NCI-H82 (cell line): ENCODE measurements at places on chromosomes 7 and 10.

- DNase-seq = no peak
These were observed 27.4 kb upstream of the TMEM72 start for GRCh38 chr10:44883593-44884331.

GRCh38 chr10:26000971-26001370, 66.9 kb downstream of the MYO3A start:
- DNase-seq = no peak

GRCh38 chr7:30143748-30144251, 9.0 kb downstream of the MTURN start:
- DNase-seq = peak; percentile 93

- DNase-seq = peak; percentile 77
These were observed at the start of gene DGKB for GRCh38 chr7:14902589-14903067. Gene DGKB, minus strand, starts transcription at chr7:14902751.

- DNase-seq = peak; percentile 78
These were observed at the start of gene HECTD2 for GRCh38 chr10:91409869-91410637. Gene HECTD2, plus strand, starts transcription at chr10:91410344. Its CDS starts 95 bp downstream, at chr10:91410439.

DNA sequence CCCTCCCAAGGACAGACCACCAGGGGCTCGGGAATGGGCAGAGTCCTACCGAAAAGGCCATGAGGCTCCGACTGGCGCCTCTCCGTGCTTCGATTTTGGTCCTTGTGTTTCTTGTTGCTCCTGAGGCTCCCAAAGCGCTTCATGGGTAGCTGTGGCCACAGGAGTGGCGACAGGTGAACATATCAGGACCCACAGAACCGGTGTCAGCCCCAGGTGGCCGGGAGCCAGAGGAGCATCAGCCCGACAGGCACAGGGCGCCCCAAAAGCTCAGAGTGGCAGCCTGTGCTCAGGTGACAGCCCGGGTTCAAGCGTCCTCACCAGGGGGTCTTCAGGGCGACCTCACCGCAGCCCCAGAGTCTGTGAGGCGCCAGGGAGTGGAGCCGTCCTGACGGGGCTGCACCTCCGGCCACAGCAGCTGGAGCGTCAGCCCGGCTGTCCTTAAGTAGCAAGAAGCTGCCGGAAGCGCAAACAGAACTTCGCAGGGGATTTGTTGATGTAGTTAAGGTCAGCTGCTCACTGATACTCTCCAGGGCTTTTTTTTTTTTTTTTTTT, 141.0 kb downstream of the PRKAG2 start:
- DNase-seq = peak; percentile 34

- DNase-seq = no peak
These were observed 243.2 kb downstream of the CCDC3 start for GRCh38 chr10:12758271-12758670.

DNA sequence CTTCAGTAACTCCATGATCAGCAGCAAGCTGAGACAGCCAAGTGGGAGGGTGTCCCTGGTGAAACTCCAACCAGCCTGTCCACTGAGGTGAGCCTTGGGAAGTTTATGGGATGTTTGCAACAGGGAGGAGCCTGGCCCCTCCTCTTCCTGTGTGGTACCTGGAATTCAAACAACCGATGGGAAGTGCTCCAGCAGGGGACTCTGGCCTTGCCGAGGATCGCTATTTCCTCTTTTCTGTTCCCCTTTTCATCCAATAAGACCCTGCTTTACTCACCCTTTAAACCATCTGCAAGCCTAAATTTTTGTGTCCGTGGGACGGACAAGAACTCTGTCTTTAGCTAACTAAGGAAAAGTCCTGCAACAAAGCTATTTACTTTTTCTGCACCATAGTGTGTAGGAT, 491.1 kb upstream of the ZMIZ1 start:
- no peak for DNase-seq

DNA sequence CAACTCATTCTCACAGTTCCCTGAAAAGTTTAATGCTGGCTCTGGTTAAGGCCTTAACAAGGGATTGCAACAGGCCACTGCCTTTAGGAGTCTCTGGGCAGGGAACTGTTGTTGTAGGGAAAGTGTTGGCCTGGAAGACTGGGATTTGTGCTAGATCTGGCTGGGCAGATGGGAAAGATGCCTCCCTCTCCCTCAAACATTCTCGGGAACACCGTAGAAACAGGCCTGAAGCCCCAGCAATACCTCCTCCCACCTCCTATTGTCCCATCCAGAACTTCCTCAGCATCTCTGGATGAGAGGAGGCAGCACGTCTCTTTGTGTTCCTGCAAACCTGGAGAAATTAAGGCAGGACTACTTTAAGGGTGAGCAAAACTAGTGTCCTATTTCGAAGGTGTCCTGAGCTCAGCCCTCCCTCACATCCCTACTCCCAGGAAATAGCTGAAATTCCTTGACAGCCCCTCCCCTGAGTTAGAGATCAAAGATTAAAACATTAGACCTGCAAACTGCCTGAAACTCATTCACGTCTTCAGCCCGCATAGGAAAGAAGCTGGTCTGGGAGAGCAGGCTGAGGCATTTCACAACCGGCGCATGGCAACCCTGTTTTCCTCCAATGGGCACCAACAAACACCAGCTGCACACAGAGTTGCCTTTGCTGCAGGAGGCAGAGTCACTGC, 10.9 kb upstream of the MAP3K8 start:
- no peak for DNase-seq

- DNase-seq = no peak
These were observed 350.1 kb downstream of the KIF20B start for GRCh38 chr10:90051474-90051873.

DNA sequence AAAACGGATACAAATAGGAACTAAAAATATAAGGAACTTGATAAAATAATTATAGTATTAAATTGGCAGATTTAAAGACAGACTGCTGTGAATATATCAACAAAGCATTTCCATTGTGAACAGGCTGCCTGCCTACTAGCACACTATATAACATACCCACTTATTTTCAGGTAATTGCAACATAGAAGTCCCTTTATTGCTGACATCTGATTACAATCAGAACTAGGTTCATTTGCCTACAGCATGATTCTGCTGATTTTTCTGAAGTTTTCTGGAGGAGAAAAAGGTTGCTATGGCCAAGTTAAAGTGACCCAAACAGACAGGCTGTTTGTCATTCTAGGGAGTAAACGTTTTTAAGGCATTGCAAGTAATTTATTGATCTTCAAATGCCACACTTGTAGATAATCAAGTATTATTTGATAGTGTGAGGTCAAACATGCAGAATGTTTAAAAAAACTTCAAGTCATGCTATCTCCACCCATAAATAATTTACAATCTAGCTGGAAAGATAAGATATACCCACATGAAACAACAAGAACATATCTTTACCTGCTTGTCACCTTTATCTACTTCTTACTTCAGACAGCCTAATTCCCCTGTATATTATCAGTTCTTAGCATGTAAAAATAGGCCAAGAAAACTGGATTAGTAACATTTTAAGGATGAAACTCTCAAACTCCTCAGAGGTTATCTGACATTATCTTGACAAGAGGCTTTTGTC, 40.5 kb downstream of the MTPN start:
- DNase-seq = no peak

- DNase-seq = no peak
These were observed 12.0 kb downstream of the XRCC2 start for GRCh38 chr7:152663931-152664330.

DNA sequence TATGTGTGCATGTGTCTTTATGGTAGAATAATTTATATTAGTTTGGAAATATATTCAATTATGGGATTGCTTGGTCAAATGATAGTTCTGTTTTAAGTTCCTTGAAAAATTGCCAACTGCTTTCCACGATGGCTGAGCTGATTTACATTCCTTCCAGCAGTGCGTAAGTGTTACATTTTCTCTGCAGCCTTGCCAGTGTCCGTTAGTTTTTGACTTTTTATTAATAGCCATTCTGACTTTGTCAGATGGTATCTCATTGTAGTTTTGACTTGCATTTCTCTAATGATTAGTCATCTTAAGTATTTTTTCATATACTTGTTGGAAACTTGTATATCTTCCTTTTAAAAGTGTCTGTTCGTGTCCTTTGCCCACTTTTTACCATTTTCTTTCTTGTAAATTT, 434.2 kb upstream of the POT1 start:
- DNase-seq = no peak

DNA sequence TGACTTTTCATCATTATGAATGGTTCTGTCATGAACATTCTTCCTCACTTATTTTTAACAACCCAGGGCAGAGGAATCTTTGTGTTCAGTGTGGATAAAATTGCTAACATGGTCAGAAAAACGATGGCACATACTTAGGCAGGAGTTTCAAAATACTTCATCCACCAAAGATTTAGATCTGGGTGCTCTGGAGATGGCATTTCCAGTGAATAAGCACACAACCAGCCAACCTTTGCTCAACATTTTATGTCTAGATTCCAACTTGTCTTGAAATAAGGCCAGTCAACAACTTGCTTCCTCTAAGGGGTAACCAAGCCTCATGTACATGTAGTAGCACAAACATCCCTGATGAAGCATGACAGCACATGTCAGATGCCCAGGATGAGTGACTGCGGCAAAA, 33.4 kb upstream of the ADRB1 start:
- no peak for DNase-seq

- peak; percentile 29 for DNase-seq
These were observed 37.2 kb downstream of the PDE1C start for GRCh38 chr7:32033006-32033405.

GRCh38 chr10:79129361-79129997, 60.7 kb downstream of the ZMIZ1 start:
- peak; percentile 78 for DNase-seq

DNA sequence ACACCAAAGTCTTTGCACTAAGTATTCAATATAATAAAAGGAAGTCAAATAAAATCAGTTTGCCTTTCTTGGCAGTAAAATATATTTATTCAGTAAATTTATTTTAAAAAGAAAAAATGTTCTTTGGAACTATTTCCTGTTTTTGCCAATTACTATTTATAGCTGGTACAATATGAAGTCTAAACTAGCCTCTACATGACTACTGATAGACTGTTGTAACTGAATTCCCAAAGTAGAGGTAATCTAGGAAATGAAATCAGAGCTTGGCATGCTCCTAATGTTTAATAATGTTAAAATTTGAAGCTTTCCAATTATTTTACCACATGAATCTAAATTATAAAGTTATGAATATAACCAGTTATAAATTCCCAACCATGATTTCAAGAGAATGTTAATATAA, 385.5 kb downstream of the SEMA3D start:
- DNase-seq = no peak

- no peak for DNase-seq
These were observed 60.7 kb downstream of the CNTNAP2 start for GRCh38 chr7:146177301-146177700.

DNA sequence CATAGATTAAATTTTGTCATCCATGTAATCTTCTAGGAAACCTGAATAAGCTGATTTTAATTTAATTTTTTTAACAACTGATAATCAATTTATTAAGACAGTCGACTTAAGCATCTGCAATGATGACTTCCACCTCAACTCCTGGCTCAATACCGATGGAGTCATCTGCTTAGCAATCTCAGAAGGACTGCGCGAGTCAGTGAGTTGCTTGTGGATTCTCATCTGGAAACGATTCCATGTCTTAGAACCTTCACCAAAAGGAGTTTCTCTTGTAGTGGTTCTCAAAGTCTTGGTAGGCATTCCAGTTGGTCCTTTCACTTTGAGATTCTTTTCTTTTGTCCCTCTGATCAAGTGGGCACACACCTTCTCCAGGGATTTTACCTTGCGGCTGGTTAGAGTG, 85.5 kb downstream of the XRCC2 start:
- DNase-seq = no peak

DNA sequence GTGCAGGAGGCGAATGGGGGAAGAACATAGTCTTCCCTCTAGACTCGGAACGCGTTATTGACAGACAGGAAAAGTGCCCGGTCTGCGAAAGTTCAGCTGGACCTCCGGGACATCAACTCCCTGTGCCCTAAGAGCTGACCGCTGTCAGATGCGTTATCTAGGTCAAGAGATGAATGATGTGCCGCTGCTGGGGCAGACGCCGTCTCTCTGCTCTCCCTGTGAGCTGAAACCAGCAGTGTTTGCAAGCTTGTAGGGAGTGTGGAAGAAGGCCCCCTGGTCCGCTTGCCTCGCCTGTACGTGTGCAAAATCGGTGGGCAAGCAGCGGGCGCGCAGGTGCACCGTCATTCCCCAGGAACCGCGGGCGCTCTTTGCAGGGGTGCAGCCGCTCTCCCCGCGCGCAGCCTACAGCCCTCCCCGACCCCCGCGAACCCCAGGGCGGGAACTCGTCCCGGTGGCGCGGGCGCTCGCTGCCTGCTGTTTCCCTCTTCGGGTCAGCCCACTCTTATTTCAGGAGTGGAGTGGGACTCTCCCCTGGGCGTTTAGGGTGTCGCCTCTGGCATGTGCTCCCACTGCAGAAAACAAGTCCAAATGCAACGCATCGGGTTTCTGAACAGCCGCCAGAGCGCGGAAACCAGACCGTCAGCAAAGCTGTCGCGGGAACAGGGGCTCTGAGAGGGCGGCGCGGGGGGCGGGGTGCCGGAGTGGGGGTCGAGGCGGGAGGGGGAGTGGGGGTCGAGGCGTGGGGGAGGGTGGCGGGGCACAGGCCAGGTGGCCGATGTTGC, 1.8 kb upstream of the PFKFB3 start:
- peak; percentile 39 for DNase-seq

GRCh38 chr7:131299074-131299473, 28.6 kb upstream of the MKLN1 start:
- no peak for DNase-seq

- DNase-seq = no peak
These were observed 472.8 kb downstream of the KCNMA1 start for GRCh38 chr10:77164616-77165311.

DNA sequence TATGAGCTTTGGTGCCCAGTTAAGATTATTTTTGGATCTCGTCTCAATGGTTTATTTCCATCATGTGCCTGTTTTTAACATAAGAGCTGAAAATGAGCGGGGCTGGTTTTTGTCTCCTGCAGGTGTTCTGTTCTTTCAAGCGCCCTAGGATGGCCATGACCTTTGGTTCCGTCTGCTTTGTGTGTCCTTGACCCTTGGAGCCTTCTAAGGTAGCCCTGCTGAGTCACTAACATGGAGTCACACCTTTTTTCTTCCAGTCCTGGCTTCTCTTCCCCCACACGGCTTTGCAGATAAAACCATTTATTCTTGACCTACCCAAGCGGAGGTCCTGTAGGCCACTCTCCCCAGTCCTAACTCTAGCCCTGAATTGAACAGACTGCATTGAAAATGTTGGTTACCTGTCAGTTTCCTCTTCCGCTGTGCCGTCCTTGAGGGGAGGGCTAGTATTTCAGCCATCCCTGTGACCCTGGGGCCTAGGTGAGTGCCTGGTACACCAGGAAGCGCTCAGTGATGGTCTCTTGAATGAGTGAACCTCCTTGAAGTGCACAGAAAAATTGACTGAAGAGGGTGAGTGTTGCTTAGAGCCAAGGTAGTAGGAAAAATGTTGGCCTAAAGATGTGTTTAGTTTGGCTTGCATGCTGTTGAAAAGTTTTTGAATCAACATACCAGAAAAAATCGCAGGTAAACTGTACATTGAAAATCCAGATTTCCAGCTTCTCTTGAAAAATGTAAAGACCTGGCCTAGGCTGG, 48.0 kb downstream of the CAMK1D start:
- DNase-seq = no peak
